ENCODE measurements at places on chromosomes 3 and 15. TPM values are rescaled to one million over a fixed set of nuclear protein-coding genes. Genes with fewer than 3 reads are reported as not detected.
A peak's percentile ranks its signal among the peaks of the same experiment; 100 is the strongest.

GRCh38 chr3:69087030-69087791, 2.5 kb downstream of the ARL6IP5 start:
- peak overlapping the region; percentile 95 for H3K27ac ChIP-seq
- H3K36me3 ChIP-seq, result no peaks in the 10 kb centered on the region
- H3K4me3 ChIP-seq, result peak overlapping the region; percentile 68
- H3K27me3 ChIP-seq, result no peaks in the 10 kb centered on the region
- peaks cover 22% of the 10 kb centered on the region for H3K4me1 ChIP-seq
- no peak for DNase-seq

DNA sequence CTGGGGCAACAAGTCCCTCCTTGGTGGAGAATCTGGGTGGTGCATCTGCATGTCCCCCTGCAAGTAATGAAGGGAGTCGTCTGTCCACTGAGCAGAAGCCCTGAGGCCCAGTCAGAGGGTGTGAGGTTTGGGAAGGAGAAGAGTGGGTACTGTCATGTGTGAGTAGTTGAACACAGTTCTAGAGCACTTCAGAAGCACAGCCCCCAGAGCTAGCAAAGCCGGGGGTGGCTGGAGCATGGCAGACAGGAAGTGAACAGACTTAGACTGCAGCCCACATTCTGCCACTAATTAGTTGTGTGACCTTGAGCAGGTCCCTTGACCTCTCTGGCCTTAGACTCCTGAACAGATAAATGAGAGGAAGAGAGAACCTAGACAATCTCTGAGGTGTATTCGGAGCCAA, 207.6 kb downstream of the UACA start:
- no peaks in the 10 kb centered on the region for H3K4me1 ChIP-seq
- H3K4me3 ChIP-seq, result no peak overlapping the region
- no peaks in the 10 kb centered on the region for H3K36me3 ChIP-seq
- no peaks in the 10 kb centered on the region for H3K27me3 ChIP-seq
- no peak overlapping the region for H3K27ac ChIP-seq
- no peak for DNase-seq

- H3K27me3 ChIP-seq, result no peaks in the 10 kb centered on the region
- H3K4me1 ChIP-seq, result no peaks in the 10 kb centered on the region
- H3K36me3 ChIP-seq, result no peaks in the 10 kb centered on the region
- no peak overlapping the region for H3K4me3 ChIP-seq
These were observed 39.9 kb downstream of the TICRR start for GRCh38 chr15:89615135-89615534.

KNG1 gene
- 1.0 TPM for total RNA-seq

MITF gene
- total RNA-seq, result 5.8 TPM

Data from colonic mucosa (tissue), 4 donors.